ENCODE measurements at places on chromosomes 7 and 10.
A peak's percentile ranks its signal among the peaks of the same experiment; 100 is the strongest.

GRCh38 chr7:25854059-25854458 is 297.9 kb upstream of the NFE2L3 start:
- DNase-seq = no peak

GRCh38 chr7:12930534-12930933 is 243.1 kb downstream of the ARL4A start:
- no peak for DNase-seq

DNA sequence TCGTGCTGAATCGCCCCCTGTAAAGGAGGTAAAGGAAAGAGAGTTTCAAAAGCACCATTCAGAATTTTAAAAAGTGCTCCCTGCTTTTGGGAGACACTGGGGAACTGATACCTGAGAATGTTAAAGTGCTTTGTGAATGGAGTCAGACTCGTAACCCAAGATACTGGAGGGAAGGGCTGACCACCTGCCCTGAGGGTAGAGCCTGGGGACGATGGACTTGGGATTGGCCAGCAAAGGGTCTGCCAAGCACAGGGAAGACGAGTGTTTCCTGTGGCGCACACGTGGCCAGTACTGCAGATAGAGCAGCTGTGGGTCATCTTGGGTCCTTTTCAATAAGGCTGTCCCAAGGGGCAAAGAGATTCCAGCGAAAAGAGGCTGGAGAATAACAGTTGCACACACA is 1284.1 kb upstream of the AUTS2 start:
- DNase-seq = no peak

- DNase-seq = no peak
Measured at GRCh38 chr10:13909516-13910258, 322.9 kb downstream of the PRPF18 start.

- no peak for DNase-seq
Measured at GRCh38 chr10:49592726-49593563, 17.2 kb upstream of the SLC18A3 start.

DNA sequence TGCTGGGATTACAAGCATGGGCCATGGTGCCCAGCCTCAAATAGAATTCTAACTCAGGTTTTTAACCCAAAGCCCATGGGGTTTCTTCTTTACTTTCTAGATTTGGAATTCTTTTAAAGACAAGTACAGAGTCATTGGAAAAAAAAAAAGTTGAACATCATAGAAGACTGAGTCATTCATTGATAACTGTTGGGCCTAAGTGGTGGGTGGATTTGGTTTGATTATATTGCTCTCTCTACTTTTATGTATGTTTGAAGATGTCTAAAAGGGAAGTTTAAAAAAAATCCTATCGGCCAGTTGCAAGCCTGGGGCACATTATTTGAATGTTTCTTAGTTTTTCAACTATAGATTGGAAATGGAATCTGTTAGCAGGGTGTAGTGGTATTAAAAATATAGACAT is 49.7 kb downstream of the INPP5F start:
- no peak for DNase-seq

- no peak for DNase-seq
Measured at GRCh38 chr7:117645481-117646165, 165.8 kb downstream of the CFTR start.

- DNase-seq = no peak
Measured at GRCh38 chr7:42511027-42511426, 274.0 kb upstream of the GLI3 start.

- DNase-seq = no peak
Measured at GRCh38 chr7:43042302-43042701, 70.1 kb upstream of the HECW1 start.

- no peak for DNase-seq
Measured at GRCh38 chr10:62946278-62946677, 130.1 kb upstream of the EGR2 start.

DNA sequence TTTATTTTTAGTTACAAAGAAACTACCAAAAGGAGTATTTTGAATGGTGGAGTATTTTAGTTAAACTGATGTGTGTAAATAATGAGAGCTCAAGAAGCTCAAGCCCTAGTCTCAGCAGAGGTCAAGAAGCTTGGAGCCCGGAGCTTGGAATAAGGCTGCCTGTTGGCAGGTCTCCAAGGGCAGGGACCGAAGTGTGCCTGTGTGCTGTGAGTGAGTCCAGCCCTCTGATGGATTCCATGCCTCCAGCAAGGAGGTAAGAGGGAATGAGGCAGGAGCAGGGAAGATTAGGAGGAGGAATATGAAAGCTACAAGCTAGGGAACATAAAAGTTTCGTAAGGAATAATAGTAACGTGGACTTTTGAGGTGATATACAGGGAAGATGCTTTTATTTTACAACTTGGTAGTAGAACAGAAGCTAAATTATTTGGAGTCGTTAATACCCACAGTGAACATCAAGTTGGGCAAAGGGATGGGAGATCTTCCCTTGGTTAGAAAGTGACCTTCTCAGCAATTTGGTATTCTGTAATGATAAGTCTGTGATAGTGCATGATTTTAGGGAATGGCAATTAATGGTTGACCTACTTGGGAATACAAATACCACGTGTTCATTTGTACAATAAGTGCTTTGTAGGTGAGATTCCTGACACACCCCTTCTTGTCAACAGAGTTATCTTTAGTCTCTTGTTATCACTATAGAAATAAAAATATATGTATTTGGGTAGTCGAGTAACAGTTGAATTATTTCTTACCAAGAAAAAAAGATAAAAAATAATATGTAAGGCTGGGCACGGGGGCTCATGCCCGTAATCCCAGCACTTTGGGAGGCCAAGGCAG is 4.6 kb downstream of the SEC23IP start:
- no peak for DNase-seq

GRCh38 chr10:78712147-78712546 is 356.6 kb upstream of the ZMIZ1 start:
- DNase-seq = no peak

GRCh38 chr7:66247380-66248078 is 42.4 kb downstream of the TPST1 start:
- no peak for DNase-seq

DNA sequence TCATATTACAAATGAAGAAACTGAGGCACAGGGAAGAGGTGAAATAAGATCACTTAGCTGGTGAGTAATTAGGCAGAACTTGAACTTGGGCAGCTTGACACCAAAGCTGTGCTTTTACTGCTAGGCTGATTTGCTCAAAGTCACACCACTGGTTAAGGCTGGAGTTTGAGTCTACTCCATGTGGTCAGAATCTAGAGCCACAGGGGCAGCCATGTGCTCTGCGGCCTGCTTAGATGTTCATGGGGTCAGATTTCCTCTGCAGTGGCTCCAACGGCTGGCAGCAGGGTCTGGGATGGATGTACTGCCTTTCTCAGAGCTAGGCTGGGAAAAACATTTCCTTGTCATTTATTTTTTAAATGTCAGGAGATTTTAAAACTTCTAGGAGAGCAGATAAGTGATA is 417.5 kb downstream of the KCNMA1 start:
- no peak for DNase-seq

DNA sequence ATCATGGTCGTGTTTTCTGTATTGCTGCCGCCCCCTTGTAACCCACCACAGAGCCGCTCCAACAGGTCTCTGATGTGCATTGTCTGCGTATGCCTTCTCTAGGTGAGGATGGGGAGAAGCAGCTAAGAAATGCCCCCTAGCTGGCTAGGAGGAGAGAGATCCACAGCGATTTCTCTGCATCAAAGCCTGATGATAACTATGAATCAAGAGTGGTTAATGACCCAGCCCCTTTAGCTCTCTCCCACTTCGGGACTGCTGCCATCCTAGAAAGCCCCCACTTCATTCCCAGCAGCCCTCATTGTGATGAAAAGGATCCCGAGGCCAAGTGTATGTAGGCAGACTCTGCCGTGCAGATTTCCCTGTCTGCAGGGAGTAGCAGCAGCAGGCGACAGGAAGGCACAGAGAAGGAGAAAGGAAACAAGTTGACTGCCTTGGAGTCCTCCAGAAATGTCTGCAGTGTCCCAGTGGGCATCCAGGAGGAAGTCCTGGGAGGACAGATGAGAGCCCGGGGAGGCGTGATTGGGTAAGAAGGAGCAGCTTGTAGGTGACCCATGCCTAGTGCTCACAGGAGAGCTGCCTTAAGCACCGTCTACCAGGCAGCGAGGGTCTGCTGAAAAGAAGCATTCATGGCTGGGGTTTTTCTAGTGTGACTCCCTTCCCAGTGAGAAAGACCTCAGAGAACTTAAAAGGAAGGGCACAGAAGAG is 2.9 kb downstream of the PLXNA4 start:
- no peak for DNase-seq

DNA sequence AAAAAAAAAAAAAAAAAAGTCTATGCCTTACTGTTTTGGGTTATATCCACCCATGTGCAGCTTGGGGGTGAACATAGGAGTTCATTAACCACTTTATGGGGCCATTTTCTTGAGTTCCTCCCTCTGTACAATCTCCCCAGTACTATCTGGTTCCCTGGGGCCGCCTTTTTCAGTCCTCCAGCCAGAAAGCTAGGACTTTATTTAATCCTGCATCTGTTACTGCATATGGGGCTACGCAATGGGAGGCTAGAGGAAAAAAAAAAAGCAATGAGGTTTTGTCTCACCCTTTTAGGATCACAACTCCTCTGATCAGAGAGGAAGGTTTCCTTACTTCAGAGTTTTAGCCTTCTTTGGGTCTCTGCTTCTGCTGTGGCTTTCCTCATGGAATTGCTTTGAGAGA is 51.0 kb downstream of the BTRC start:
- no peak for DNase-seq

DNA sequence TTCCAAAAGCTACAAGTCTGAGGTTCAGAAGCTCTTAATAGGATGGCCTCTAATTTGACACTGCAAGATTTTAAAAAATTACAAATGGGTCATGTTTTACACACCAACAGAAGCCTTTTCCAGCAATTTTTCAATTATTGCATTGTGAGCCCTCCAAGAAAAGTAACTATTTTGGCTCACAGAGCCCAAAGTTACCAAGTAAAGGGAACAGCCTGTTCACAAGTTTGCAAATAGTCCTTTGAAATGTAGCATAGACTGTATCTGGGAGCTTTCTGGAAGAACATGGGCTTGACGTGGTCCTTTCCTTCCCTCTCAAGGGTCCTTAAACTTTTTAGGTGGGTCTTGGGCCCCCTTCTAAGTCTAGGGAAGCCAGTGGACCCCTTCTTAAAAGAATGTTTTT is 1.3 kb upstream of the GDF10 start:
- DNase-seq = no peak

- DNase-seq = no peak
Measured at GRCh38 chr10:71007516-71007915, 119.2 kb upstream of the PCBD1 start.

GRCh38 chr7:108611268-108611667 is 41.6 kb downstream of the DNAJB9 start:
- DNase-seq = no peak

DNA sequence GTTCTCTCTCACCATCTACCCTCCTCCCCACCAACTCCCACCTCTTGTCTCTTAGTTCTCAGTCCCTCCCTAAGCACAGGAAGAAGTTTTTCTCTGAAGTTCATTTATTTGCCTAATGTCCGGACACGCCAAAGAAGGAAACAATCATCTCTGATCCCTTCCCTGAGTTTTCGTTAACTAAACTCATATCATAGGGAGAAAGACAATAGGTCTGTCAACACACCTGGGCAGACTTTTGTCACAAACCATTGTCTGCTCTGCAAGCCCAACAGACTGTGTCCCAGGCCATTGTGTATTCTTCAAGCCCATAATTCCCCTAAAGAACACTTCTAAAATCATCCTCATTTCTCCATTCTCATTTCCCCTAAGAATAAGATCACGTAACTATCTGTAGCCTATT is 691.0 kb upstream of the MBL2 start:
- DNase-seq = no peak

GRCh38 chr10:117727421-117727820 is 184.9 kb downstream of the EMX2 start:
- no peak for DNase-seq

- no peak for DNase-seq
Measured at GRCh38 chr10:27637601-27638000, 108.0 kb downstream of the MKX start.

DNA sequence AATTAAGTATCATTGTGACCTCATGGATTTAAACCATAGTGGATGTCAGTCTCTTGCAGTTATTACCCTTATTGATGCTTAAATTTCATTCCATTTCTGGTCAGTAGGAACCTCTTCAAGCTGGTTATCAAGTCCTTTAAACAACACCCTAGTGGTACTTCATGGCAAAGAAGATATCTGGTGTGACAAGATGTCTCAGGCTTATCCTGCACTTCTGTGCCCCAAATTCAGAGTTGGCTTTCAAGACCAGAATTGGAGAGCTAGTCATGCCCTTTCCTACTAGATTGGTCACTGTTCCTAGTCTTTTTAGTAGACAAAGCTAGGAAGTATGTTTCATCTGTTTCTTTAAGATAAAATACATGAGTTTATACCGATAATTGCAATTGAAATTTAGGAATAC is 54.9 kb downstream of the KMT2E start:
- DNase-seq = no peak

DNA sequence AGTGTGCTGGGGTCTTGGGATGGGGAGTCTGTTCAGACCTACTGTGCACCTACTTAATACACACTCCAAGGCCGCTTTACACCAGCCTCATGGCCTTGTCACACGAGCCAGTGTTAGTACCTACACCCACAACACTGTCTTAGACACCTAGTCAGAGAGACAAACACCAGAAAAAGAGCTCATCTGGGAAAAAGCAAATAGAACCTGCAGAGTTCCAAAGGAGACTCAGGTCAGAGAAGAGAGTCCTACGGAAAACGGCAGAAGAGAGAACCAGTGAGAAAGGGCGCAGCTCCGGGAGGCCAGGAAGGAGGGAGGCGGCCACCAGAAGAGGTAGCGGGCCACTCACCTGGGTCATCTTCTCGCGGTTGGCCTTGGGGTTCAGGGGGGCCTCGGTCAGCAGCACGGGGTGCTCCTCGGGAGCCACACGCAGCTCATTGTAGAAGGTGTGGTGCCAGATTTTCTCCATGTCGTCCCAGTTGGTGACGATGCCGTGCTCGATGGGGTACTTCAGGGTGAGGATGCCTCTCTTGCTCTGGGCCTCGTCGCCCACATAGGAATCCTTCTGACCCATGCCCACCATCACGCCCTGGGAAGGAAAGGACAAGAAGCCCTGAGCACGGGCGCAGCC is 105.3 kb upstream of the TNRC18 start:
- DNase-seq = no peak

- peak; percentile 21 for DNase-seq
Measured at GRCh38 chr10:63711867-63712716, 190.9 kb downstream of the REEP3 start.

All from NCI-H187 treated with DMSO at 0.1 percent for 48 hours (cell line).